Large intestine (tissue), 12 donors: ENCODE measurements at places on chromosomes 11 and 22.

- no peak for DNase-seq
These were observed 814.2 kb upstream of the TENM4 start for GRCh38 chr11:80255021-80255420.

- DNase-seq = peak; percentile 30
These were observed 119.4 kb downstream of the HIPK3 start for GRCh38 chr11:33376331-33377310.

- no peak for DNase-seq
These were observed 88.5 kb upstream of the ALX4 start for GRCh38 chr11:44398266-44399030.

GRCh38 chr11:94549146-94549545 is 5.4 kb downstream of the FUT4 start:
- DNase-seq = no peak
